ENCODE measurements at places on chromosomes 7 and 10.
A peak's percentile ranks its signal among the peaks of the same experiment; 100 is the strongest.

- H3K4me1 ChIP-seq: peaks cover 7% of the 10 kb centered on the region
- DNase-seq: no peak
- H3K4me3 ChIP-seq: no peak overlapping the region
- peaks cover 17% of the 10 kb centered on the region for H3K27me3 ChIP-seq
- no peak overlapping the region for H3K27ac ChIP-seq
- peaks cover 2% of the 10 kb centered on the region for H3K36me3 ChIP-seq
Measured at GRCh38 chr10:46308666-46309450, 22.1 kb downstream of the ANTXRL start.

DNA sequence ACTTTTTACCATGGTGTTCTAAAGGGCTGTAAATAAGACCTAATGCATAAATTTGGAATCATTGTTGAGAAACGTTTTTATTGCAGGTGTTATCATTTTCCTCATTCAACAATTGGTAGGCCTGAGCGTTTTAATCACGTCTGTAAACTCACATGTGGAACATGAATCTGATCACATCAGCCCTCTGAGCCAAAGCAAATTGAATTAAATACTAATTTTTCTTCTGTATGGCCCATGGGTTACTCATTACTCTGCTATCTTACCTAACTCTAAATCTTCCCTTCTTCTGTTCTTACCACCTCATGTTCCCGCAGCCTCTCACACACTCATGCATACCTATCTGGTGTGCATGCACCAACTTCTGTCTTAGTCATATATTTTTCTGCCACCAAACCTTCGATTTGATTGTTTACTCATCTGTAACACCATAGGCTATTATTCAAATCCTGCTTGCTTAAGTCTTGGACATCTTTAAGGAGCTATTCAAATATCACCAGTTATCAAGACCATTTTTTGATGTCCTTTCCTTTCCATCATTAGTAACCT lies 82.3 kb downstream of the NXPH1 start:
- no peak overlapping the region for H3K27ac ChIP-seq
- H3K4me1 ChIP-seq: no peaks in the 10 kb centered on the region
- no peak for DNase-seq
- no peak overlapping the region for H3K4me3 ChIP-seq
- no peaks in the 10 kb centered on the region for H3K36me3 ChIP-seq

DNA sequence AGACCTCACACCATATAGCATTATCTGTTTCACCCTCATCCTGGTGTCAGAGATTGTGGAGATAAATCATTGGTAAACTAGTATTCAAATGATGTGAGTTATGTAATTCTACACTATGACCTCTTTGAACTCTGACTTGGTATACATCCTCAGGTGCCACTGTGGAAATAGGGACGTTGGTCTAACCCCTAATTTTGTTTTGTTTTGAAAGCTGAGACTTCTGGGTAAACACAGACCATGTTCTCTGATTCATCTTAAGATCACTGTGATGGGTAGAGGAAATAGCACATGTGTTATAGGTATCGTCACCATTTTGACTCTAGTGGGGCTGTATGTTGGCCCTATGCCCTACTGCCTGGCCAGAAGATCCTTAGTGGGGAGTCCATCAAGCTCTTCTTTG lies 241.6 kb downstream of the CCDC7 start:
- H3K4me3 ChIP-seq: no peak overlapping the region
- DNase-seq: no peak
- H3K36me3 ChIP-seq: peaks cover 2% of the 10 kb centered on the region
- no peaks in the 10 kb centered on the region for H3K27me3 ChIP-seq
- H3K4me1 ChIP-seq: no peaks in the 10 kb centered on the region
- H3K27ac ChIP-seq: no peak overlapping the region

DNA sequence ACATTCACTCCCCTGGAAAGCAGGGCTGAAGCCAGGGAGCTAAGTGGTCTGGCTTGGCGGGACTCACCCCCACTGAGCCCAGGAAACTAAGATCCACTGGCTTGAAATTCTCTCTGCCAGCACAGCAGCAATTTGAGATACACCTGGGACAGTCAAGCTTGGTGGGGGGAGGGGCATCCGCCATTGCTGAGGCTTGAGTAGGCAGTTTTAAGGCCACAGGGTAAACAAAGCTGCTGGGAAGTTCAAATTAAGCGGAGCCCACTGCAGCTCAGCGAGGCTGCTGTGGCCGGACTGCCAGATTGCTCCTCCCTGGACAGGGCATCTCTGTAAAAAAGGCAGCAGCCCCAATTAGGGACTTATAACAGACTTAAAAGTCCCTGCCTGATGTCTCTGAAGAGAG lies 108.2 kb upstream of the FAM13C start:
- H3K27me3 ChIP-seq: no peaks in the 10 kb centered on the region
- DNase-seq: no peak
- H3K27ac ChIP-seq: no peak overlapping the region
- no peaks in the 10 kb centered on the region for H3K4me1 ChIP-seq
- no peak overlapping the region for H3K4me3 ChIP-seq
- H3K36me3 ChIP-seq: no peaks in the 10 kb centered on the region

DNA sequence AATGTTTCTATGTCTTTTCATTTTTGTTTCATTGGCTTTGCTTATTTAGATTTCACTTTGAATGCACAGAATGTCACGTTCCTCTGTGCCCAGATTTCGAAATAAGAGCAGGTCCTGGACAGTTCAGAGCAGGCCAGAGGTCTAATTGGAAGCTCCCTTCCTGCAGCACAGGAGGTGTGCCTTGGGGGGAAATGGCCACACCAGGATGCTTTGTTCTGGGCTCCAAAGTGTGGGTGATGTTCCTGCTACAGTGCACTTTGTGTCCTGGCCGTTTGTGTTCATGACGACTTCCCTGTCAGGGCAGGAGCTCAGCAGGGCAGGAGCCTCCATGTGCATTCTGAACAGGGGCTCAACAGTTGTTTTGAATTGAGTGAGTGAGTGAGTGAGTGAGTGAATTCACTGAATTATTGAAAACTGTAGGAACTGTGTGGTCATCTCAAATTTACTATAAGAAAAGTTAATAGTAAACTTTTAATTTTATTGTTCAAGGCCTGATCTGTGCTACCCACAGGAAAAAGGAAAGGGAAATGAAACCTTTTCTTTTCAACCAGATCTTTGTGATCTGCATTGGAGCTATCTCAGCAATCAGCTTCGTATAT lies 109.5 kb upstream of the GJD4 start:
- no peak for DNase-seq
- no peak overlapping the region for H3K4me3 ChIP-seq
- peaks cover 49% of the 10 kb centered on the region for H3K4me1 ChIP-seq
- H3K27me3 ChIP-seq: no peaks in the 10 kb centered on the region
- no peak overlapping the region for H3K27ac ChIP-seq
- H3K36me3 ChIP-seq: peaks cover 8% of the 10 kb centered on the region

DNA sequence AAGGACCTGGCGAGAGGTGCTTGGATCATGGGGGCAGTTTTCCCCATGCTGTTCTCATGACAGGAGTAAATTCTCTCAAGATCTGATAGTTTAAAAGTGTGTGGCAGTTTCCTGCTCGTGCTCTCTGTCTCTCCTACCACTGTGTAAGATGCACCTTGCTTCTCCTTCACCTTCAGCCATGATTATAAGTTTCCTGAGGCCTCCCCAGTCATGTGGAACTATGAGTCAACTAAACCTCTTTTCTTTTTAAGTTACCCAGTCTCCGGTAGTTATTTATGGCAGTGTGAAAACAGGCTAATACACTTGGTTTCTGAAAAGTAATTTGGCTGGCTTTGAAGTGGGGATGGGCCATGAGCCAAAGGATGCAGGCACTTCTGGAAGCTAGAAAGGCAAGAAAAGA lies 268.0 kb upstream of the KAT6B start:
- no peaks in the 10 kb centered on the region for H3K4me1 ChIP-seq
- H3K27me3 ChIP-seq: no peaks in the 10 kb centered on the region
- DNase-seq: no peak
- no peak overlapping the region for H3K4me3 ChIP-seq

- peaks cover 80% of the 10 kb centered on the region for H3K4me1 ChIP-seq
- H3K27ac ChIP-seq: peak overlapping the region; percentile 96
- H3K36me3 ChIP-seq: peaks cover 51% of the 10 kb centered on the region
- H3K4me3 ChIP-seq: peak overlapping the region; percentile 83
- no peaks in the 10 kb centered on the region for H3K27me3 ChIP-seq
Measured at GRCh38 chr7:130909881-130910672, 176.1 kb upstream of the KLF14 start.

DNA sequence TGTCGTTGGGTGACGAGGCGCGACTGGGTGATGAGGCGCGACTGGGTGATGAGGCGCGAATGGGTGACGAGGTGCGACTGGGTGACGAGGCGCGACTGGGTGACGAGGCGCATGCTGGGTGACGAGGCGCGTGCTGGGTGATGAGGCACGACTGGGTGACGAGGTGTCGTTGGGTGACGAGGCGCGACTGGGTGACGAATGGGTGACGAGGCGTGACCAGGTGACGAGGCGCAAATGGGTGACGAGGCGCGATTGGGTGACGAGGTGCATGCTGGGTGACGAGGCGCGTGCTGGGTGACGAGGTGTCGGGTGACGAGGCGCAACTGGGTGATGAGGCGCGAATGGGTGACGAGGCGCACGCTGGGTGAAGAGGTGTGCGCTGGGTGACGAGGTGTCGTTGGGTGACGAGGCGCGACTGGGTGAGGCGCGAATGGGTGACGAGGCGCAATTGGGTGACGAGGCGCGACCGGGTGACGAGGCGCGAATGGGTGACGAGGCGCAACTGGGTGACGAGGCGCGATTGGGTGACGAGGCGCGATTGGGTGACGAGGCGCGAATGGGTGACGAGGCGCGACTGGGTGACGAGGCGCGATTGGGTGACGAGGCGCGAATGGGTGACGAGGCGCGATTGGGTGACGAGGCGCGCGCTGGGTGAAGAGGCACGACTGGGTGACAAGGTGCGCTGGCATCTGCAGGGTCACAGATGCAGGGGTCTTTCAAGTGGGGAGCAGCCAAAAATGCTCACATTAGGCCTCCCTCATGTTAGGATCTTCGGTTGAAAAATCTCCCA lies 7.9 kb upstream of the NOM1 start:
- H3K4me3 ChIP-seq: no peak overlapping the region
- H3K4me1 ChIP-seq: no peaks in the 10 kb centered on the region
- H3K36me3 ChIP-seq: peaks cover 5% of the 10 kb centered on the region
- H3K27ac ChIP-seq: no peak overlapping the region
- H3K27me3 ChIP-seq: peaks cover 48% of the 10 kb centered on the region

DNA sequence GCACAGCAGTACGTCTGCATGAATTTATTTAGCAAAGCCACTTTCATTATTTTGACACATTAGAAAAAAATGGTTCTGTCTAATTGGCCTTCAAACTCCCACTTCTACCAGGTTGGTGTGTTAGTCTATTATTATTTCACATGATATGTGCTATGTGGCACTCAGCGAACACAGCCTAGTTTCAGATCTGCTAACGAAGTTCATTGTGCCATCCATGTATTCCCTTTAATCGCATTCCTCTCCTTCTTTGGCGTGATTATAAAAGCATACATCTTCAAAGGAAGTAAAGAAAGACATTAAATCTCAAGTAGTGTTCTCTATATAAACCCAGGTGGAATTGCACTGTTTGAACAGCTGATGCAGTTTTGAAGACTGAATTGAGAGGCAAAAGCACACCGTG lies 96.4 kb upstream of the CACNA2D1 start:
- H3K36me3 ChIP-seq: no peaks in the 10 kb centered on the region
- H3K27me3 ChIP-seq: no peaks in the 10 kb centered on the region
- no peaks in the 10 kb centered on the region for H3K4me1 ChIP-seq
- no peak overlapping the region for H3K4me3 ChIP-seq
- H3K27ac ChIP-seq: no peak overlapping the region
- no peak for DNase-seq
